Activated CD8-positive, alpha-beta memory T cell treated with anti-CD3 and anti-CD28 coated beads for 1 hour (primary cell): ENCODE measurements at places on chromosomes 4 and X.

GRCh38 chr4:36824682-36825081, 419.9 kb upstream of the NWD2 start:
- DNase-seq: no peak

- no peak for DNase-seq
Measured at GRCh38 chr4:140673729-140674128, 82.5 kb downstream of the TBC1D9 start.

DNA sequence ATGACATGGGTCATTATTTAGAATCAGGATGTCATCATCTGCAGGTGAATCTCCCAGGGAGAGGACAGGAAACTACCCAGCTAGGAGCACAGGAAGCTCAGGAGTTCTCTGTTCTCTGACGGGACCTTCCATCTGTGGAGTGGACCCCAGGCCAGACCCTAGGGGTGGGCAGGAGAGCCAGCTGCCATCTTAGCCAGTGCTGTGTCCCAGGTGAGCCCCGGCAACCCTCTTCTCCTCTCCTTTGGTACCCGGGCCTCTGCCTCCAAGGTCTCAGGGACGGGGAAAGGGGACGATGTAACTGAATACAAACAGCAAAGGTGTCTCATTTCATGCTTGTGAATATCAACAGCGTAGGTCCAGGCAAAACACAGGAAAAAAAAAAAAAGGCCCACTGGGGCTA, 48.5 kb downstream of the C4orf50 start:
- no peak for DNase-seq

GRCh38 chr4:153421941-153422340, 44.2 kb upstream of the TMEM131L start:
- no peak for DNase-seq

DNA sequence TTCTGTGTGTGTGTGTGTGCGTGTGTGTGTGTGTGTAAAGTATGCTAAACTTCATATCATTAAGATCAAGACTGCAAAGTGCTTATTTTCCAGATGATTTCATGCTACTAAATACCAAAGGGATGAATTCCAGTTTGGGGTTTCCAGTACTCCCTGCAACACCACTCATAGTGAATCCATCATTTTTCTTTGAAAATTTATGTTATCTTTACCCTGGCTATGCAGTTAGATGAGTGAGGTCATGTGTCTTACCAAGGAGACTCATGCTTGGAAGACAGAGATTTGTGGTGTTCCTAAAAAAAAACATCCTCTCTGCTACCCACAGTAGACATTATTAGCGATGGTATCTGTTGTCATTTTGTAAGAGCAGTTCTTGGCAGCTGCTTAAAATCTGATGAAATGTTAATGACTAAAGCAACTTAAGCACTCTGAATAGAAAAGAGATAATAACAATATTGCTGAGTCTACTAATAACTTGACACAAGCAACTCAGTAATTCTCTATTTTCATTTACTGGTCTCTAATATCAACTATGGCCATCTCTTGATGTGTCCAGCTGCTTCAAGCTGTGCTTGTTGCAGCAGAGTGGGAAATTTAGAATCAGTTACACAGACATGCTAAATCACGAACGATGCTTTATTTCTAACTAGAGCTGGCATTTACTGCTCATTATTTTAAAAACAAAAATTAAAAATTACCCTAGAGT, 1953.0 kb upstream of the IGFBP7 start:
- no peak for DNase-seq

DNA sequence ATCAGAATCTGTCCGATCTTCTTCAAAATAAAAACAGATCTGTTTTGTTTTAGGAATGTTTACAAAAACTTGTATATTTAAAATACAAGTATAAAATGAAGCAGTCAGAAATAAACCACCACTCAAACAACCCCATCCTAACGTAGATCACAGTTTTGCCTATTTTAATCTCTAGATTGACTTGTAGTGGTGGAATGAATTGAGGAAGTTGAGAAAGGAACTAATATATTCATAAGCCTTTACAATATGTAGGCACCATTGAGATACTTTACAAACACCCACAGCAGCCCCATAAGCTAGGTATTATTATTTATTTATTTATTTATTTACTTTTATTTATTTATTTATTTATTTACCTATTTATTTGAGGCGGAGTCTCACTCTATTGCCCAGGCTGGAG, 52.3 kb upstream of the KLF3 start:
- no peak for DNase-seq

DNA sequence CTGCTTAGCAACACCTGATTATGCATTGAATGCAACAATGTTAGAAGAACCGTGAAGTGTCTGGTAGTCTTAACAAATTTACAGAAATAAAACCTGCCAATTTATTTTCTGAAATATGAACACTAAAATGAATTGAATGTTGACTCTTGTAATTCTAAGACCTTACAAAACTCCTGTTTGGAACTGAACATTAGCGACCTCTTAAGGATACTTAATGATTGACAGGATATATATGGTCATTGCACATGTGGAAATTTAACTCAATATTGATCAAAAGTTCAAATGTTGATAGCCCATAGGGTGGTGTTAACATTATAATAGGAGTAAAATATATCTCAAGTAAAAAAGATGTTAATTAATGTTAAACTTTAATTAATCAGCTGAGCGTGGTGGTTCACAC, 79.1 kb downstream of the TECRL start:
- no peak for DNase-seq

- DNase-seq: no peak
Measured at GRCh38 chrX:110178179-110178865, 139.6 kb downstream of the AMMECR1 start.

GRCh38 chr4:64399313-64400109, 9.7 kb downstream of the TECRL start:
- DNase-seq: no peak
